ENCODE measurements at places on chromosomes 2 and 18. TPM values are rescaled to one million over a fixed set of nuclear protein-coding genes. Genes with fewer than 3 reads are reported as not detected.

Gene MC4R
- not detected for total RNA-seq

Gene THAP4
- total RNA-seq = 35.2 TPM

Gene ZDBF2
- 13.1 TPM for total RNA-seq

Gene TTC32
- total RNA-seq = 12.2 TPM

Gene RPIA
- total RNA-seq = 13.3 TPM

Gene ZSWIM2
- total RNA-seq = not detected

Gene STPG4
- 0.26 TPM for total RNA-seq

Gene ITGB6
- 0.03 TPM for total RNA-seq

Gene FRZB
- total RNA-seq = not detected

Gene COPS9
- total RNA-seq = 131 TPM

Gene SLC30A3
- 0.24 TPM for total RNA-seq

Gene MOCOS
- 50.8 TPM for total RNA-seq

Gene COL4A3
- not detected for total RNA-seq

Gene SH2D6
- total RNA-seq = 0.66 TPM

Gene RAB6C
- total RNA-seq = not detected

Gene KLHL29
- total RNA-seq = 6.4 TPM

Gene CPLX4
- not detected for total RNA-seq

Gene EPAS1
- total RNA-seq = 2.6 TPM

Gene ANXA4
- total RNA-seq = 24.6 TPM

Gene SCYGR5
- not detected for total RNA-seq

Gene SIX3
- not detected for total RNA-seq

Gene CFC1
- total RNA-seq = not detected

Gene HOXD8
- 14.5 TPM for total RNA-seq

Gene C2orf15
- total RNA-seq = 1.4 TPM

Gene DQX1
- total RNA-seq = 0.16 TPM

Gene MYL1
- not detected for total RNA-seq

Gene ZCCHC2
- total RNA-seq = 12.7 TPM

Gene MBP
- 65.2 TPM for total RNA-seq

Gene MAP3K19
- not detected for total RNA-seq

Gene CREG2
- 0.03 TPM for total RNA-seq

Gene MEX3C
- total RNA-seq = 76.3 TPM

Gene PARD3B
- 0.27 TPM for total RNA-seq

Gene ELOA2
- total RNA-seq = not detected

All from SK-MEL-5 (cell line).